Stimulated activated CD4-positive, alpha-beta T cell treated with anti-CD3 and anti-CD28 coated beads, Interleukin-4, amount 100 ng/mL, for 4 hours (primary cell): ENCODE measurements at places on chromosomes 6 and 20.

DNA sequence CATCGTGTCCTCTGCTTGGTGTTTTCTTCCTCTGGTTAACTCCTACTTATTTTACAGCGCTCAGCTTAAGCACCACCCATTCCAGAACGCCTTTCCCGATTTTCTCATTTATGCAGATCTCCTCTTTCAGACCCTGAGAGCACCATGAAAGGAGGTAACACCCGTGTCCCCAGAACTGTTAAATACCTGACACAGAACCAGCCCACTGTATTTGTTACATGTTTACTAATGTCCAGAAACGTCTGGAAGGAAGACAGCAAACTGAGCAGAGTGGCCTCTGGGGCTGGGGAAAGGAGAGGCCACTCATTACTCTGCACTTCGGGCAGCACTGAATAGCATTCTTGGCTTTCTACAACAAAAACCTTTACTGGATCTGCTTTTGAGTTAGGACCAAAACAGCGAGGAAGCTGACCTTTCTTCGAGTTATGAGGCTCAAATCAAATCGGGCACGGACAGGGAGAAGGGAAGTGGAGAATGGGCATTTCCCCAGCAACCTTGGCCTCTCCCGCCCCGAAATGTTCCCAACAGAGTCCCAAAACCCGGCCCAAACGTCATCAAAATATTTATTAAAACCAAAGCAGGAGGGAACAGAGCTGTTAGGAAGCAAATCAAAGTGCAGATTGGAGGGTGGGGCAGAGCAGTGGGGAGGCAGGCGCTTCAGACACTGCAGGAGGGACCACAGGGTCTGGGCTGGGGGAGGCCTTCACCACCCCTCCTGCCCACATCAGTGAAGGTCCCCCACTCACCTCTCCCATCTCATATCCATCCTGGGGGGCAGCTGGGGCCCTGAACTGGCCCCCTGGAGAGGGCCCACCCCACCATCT is 1.1 kb upstream of the NECAB3 start:
- no peak for DNase-seq

DNA sequence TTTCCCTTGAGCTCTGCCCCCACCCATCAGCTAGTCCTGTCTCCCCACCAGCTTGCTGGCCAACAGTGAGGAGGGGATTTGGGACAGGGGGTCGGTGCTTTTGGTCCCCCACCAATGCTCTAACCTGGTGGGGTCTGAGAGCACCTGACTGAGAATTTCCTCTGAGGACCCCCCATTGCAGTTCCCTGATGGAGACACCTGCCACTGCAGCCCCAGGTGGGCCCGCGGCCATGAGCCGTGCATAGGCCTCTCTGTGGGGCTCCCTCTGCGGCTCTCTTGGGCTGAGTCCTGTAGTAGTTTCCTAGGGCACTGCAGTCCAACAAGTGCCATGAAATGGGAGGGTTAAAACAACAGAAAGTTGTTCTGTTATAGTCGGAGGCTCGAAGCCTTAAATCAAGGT is 172.2 kb upstream of the SNX9 start:
- DNase-seq, result no peak

GRCh38 chr6:20274137-20274536 is 61.9 kb upstream of the MBOAT1 start:
- DNase-seq, result no peak

- DNase-seq, result peak; percentile 86
These were observed 6.3 kb upstream of the DHX16 start for GRCh38 chr6:30678964-30679726.

GRCh38 chr20:5715071-5715841 is 34.9 kb upstream of the SHLD1 start:
- DNase-seq, result no peak

DNA sequence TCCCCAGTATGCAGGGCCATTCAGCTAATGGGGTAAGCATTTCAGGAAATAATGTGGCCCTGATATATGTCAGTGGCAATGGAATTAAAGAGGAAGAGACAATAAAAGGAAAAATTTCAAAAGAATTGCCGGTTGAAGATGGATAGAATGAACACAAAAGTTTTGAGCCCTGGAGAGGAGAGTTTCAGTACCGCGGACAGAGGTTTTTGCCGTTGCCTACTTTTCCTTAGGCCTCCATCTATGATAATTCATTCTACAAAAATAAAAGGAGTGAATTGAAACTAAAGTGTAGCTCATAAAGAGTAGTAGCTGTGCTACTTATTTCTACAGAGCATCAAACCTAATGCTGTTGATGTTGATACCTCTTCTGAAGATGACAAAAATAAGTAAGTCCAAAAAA is 140.7 kb downstream of the RNASET2 start:
- DNase-seq, result no peak

- no peak for DNase-seq
These were observed 70.9 kb downstream of the BMP7 start for GRCh38 chr20:57195469-57196100.

GRCh38 chr6:169212436-169212835 is 41.2 kb downstream of the THBS2 start:
- no peak for DNase-seq

DNA sequence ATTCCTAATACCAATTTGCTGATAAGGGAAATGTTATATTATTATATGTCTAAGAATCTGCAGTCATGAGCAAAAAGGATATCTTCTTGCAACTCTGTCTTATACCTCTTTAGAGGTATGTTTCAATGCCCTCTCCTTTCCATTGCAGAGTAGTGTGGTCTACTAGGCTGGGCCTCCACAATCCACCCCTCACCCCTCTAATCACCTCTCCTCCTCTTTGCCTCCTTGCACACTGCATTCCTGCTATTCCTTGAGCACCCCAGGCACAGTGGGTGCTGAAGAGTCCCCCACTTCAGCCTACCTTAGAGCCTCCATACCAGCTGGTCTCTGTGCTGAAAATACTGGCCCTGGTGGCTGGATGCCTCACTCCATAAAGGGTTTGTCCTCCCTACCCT is 26.9 kb downstream of the ARMC2 start:
- DNase-seq, result no peak

- DNase-seq, result no peak
These were observed 70.7 kb upstream of the ARMC2 start for GRCh38 chr6:108777536-108777935.

- DNase-seq, result no peak
These were observed 91.8 kb downstream of the PLEKHG1 start for GRCh38 chr6:150691463-150691862.

GRCh38 chr6:98797217-98797994 is 37.0 kb upstream of the POU3F2 start:
- DNase-seq, result no peak

DNA sequence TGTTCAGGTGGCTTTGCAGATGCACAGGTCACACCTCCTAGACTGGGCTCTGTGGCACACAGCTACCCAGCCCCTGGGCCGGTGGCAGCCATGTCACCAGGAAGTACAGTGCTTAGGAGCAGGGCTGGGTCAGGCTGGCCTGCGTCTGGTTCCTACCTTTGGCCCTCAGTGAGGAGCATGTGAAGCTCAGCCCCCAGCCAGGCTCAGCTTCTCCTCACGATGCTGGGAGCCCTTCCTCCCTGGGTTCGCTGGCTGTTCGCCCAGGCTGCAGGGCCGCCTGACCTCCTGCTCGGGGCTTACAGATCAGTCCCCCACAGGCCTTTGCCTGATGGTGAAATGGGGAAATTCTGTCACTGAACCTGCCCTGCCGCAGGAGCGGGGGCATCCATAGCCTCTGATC is 23.1 kb downstream of the SPATA2 start:
- no peak for DNase-seq

DNA sequence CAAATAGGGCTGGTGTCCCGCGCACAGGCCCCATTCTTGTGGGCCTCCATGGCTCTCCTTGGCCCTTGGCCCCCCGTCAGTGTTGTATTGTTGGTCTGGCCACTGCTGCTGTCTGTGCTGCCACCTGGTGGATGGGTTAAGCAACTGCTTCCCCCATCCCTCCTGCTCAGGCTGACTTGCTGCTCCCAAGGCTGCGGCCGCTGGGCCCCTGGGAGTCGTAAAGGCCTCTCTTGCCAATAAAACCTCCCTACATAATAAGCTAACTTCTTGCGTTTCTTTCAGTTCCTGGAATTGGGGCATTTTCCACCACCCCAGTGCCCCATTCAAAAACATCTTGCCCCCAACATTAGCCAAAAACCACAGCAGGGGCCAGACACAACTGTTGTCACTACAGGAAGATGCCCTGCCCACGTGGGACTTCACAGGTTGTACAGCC is 27.1 kb downstream of the CD83 start:
- peak; percentile 62 for DNase-seq

DNA sequence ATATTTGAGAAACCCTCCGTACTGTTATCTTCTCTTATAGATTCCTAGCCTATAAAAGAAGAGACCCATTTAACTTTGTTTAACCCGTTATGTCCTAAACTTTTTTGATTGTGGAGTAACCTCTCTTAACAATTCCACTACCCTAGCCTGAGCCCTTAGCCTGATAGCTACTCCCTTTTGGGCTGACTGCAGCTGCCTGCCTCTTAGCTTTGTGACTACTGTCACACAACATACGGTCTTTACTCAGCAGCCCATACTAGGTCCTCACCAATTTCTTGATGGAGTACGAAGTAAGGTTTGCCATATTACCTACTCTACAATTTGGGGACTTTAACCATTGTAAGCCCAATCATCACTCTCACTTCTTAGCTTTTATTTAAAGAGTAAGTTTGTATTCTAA is 72.7 kb downstream of the QRSL1 start:
- no peak for DNase-seq

DNA sequence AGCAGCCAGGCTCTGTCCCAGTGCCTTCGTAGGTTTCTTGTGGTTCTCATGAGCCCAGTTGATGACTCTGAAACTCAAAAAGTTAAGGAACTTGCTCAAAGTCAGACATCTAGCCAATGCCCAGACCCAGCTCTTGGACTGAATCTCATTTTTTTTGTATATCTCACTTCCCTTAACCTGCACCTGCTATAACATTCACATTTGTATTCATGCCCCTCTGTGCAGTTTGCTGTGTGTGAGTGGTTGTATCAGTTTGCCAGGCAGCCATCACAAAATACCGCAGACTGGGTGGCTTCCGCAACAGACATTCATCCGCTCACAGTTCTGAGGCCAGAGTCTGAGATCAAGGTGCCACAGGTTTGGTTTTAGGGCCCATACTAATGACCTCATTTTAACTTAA is 49.9 kb downstream of the IPCEF1 start:
- no peak for DNase-seq

GRCh38 chr6:47162231-47162630 is 120.1 kb upstream of the ADGRF1 start:
- no peak for DNase-seq

- no peak for DNase-seq
These were observed 9.3 kb upstream of the KCNK15 start for GRCh38 chr20:44736170-44737021.

DNA sequence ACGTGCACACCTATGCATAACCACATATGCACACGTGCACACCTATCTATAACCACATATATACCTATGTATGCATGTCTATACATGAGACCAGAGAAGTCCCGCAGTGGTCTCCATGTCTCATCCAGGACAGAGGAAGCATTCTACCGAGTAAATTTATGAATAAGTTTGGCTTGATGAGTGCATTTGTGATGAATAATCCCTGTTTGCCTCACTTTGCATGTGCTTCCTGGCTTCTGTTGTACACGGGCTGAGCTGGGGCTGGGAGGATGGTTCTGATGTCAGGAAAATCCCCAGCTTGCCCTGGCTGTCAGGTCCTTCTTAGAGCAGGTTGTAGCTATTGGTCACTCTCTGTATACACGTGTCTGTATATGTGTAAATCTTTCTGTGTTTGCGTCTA is 157.6 kb upstream of the RPS6KA2 start:
- DNase-seq, result no peak

DNA sequence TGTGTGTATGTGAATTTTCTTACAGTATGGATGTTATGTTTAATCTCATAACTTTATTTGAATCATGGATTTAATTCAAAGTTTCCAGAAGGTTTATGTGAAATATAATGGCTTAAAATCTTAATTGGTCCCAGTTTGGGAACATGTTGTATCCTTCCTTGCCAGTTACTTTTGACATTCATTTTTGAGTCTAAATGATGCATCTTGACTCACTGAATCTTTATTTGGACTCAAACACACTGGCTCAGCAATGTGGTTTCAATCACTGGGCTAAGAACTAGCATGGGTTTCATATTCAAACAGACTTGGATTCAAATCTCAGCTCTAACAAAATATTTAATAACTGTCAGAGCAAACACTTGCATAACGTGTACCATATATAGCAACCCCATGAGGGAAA is 25.9 kb upstream of the TFAP2B start:
- no peak for DNase-seq

GRCh38 chr6:64553249-64553786 is 917.7 kb downstream of the PHF3 start:
- DNase-seq, result no peak

GRCh38 chr20:5880326-5880725 is 70.0 kb downstream of the TRMT6 start:
- DNase-seq, result no peak

GRCh38 chr6:33018904-33019303 is 9.5 kb upstream of the HLA-DOA start:
- DNase-seq, result peak; percentile 43

- DNase-seq, result no peak
These were observed 4.6 kb upstream of the REV3L start for GRCh38 chr6:111487661-111488060.

GRCh38 chr6:112343390-112343789 is 3.7 kb upstream of the RFPL4B start:
- DNase-seq, result no peak

DNA sequence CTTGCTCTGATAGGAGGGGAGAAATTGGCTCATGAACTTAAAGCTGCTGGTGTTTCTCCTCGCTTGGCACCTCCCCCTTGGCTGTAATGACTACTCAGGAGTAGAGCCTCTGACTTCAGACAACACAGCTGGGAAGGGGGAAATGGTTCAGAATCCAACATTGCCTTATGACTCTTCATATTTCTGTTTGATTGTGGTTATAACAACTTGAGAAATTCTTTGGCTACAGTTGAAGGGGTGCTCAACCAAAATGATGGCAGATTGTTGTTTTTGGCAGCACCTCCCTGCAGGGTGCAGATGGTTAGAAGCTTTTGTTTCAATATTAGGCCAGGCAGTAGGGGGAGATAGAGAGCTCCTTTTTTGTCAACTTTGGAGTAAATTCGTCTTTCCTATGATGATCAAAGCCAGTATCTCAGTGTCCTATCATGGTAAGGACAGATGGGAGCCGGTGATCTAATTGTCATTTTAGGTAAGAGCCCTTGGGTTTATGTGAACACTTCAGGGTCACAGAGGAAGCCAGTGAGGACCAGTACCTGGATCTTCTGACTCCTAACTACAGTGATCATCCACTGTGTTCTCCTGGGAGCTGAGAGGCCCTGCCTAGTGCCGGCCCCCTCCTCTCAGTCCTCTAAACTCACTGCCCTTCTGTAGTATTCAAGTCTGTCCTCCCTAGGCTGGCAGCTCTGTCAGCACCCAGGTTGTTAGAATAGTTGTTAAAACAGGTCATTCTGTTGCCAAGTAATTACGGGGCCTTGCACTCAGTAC is 39.9 kb downstream of the RPRD1B start:
- DNase-seq, result no peak

DNA sequence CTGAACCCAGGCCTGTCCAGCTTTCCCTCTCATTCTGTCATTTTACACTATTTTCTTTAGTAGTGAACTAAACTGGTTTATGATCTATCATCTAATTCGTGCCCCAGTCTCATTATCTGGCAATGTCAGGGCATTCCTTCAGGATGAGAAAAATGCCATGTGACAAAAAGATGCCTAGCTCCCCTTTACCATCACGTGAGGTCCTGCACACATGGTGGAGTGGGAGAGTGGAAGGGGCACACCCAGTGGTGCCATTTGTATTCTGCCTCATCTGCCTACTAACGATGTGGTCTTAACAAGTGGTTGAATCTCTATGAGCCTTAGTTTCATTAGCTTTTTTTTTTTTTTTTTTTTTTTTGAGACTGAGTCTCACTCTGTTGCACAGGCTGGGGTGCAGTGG is 41.2 kb downstream of the CDC5L start:
- no peak for DNase-seq
